Glutamatergic neuron (in vitro differentiated cells): ENCODE measurements at places on chromosomes 5 and 9.

DNA sequence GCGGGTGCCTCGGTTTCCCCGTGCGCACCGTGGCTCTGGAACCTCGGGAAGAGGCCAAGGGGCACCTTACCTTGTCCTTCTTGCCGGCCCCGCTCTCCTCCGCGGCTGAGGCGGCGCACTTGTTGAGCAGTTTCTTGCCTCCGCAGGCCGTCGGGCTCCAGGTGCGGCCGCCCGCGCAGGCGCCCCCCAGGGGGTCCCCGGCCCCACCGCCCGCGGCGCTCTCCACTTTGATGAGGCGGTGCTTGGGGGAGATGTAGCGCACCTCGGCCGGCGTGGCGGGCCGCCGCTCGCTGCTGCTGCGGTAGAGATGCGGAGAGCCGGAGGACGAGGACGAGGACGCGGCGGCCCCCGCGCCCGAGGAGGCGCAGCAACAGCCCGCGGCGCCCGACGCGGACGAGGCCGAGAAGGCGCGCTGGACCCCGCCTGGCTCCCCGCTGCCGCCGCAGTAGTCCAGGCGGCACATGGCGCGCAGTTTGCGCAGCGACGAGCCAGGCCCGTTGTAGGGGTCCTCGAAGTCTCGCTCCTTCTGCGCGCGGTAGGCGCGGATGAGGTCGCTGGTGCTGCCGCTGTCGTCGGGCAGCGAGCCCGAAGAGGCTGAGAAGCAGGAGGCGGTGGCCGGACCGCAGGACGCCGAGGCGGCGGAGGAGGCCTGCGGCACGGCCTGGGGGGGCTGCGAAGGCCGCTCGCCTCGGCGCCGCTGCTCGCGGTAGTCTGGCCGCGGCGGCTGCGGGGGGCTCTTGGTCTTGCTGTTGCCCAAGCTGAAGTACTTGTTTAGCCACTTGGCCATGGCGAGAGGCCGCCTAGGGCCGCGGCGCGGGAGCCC lies 957 bp downstream of the SHB start:
- DNase-seq = peak; percentile 50

- no peak for DNase-seq
Observed at GRCh38 chr5:135359374-135360165, 39.5 kb downstream of the MACROH2A1 start.

DNA sequence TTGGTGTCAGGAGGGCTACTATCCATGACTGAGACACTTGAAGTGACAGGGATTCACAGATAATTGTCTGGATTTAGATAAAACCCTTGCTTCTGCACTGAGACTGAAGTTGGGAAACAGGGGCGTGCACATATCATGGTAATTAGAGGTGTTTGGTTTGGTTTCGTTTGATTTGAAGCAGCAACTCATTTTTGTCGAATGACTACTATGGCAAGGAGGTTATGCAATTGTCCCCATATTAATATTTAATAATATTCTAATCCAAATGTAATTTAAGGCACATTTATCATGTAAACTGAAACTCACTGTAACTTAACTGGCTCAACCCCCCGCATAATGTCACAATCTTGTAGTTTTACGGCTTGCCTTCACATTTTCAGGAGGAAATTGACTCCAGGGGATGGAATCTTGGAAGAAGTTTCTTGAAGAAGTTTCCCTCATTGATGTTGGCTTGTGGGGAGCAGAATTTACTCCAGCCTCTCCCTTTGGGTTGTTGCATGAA lies 12.5 kb downstream of the ZNF366 start:
- DNase-seq = no peak

DNA sequence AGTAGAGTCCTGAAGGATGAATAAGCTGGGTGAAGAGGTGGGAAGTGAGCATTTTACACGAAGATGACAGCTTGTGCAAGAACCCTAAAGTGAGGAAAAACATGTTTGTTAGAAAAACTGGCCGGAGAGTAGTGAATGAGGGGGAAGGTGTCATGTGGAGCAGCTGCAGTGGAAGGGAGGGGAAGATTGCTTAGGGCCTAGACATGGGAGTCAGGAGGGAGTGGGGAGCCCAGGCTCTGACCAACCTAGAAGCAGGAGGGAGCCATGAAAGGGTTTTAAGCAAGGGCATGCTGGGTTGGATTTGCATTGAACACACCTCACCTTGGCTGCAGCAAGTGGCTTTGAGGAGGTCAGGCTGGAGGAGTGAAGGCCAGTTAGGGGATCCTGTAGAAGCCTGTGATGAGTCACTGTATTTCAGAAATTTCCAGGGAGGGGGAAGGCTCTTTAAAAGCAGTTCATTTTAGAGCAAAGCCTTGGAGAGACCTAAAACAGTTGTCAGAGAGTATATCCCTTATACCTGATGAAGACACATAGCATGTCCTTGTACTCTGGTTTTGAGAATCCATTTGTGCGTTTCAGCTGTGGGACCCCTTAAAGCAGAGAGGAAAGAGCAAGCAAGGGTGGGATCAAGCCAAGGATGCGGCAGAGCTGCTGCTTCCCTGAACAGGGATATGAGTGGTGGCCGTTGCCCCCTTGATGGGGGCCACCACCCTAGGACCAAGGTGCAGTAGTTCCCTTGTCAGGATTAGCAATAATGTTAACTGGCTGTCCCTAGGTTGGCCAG lies 45.4 kb downstream of the ANGPTL2 start:
- DNase-seq = no peak

- no peak for DNase-seq
Observed at GRCh38 chr9:121272401-121272948, 4.5 kb downstream of the GSN start.

- DNase-seq = no peak
Observed at GRCh38 chr9:90147426-90147825, 495.2 kb downstream of the DIRAS2 start.

- DNase-seq = no peak
Observed at GRCh38 chr5:88666761-88667495, 216.1 kb downstream of the MEF2C start.

- DNase-seq = no peak
Observed at GRCh38 chr9:111815285-111816070, 20.7 kb upstream of the SHOC1 start.

GRCh38 chr5:916441-917293 lies 24.0 kb downstream of the TRIP13 start:
- no peak for DNase-seq

GRCh38 chr9:72276429-72276828 lies 88.6 kb downstream of the ZFAND5 start:
- DNase-seq = no peak

- no peak for DNase-seq
Observed at GRCh38 chr5:31047621-31048020, 145.9 kb upstream of the CDH6 start.

DNA sequence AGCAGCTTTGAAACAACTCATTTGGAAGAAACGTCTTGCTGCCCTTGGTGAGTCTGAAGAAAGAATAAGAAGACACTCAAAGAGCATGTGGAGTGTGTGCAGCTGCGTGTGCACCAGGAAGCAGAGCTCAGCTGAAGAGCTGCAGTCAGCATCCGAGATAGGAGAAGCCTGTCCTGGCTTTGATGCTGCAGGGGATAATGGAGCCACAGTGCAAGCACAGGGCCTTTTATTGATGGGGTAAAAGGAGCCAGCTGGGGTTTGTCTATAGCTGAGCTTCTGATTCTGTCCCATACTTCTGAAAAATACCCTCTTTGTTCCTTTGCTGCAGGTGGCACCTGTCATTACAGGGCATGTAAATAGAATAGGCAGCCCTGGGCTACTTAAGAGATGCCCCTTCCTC lies 375.7 kb upstream of the ZNF462 start:
- DNase-seq = no peak

GRCh38 chr9:104743376-104743985 lies 4.0 kb upstream of the NIPSNAP3A start:
- no peak for DNase-seq

- DNase-seq = no peak
Observed at GRCh38 chr5:112551419-112552032, 132.4 kb upstream of the EPB41L4A start.

- DNase-seq = no peak
Observed at GRCh38 chr9:131140550-131140949, 15.2 kb downstream of the NUP214 start.

- DNase-seq = no peak
Observed at GRCh38 chr5:3943859-3944258, 348.2 kb downstream of the IRX1 start.

DNA sequence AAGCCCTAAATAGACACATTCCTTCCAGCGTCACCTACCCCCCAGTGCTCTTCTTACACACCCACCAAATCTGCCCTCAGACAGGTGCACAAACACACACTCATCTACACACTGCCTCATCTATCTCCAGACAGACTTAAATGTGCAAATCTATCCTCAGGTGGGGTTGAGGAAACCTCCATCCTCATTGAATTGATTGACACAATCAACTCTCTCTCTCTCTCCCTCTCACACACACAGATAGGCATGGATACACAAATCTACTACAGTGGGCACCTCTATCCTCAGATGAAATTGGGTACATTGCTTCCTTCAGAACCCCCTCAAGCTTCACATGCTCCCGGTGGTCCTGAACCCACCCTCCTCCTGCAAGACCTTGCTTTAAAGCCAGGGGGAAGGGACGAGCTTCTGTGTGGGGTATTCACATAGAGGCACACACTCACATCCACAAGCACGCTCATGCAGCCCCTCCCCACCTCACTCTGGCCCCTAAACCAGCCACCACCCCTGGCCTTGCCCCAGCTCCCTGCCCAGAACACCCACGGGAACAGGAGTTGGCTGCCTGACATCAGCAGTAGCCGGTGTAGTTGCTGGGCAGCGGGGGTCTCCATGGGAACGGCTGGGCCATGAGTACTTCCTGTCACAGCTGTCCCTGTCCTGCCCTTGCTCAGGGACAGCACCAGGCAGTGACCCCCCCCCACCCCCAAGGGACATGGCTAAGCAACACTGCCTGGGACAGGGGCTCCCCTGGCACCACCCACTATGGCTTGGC lies 22.8 kb downstream of the PCDH1 start:
- peak; percentile 59 for DNase-seq

- DNase-seq = no peak
Observed at GRCh38 chr9:92722386-92723298, 42.0 kb downstream of the BICD2 start.

- no peak for DNase-seq
Observed at GRCh38 chr9:127578627-127578951, 33.5 kb upstream of the STXBP1 start.

DNA sequence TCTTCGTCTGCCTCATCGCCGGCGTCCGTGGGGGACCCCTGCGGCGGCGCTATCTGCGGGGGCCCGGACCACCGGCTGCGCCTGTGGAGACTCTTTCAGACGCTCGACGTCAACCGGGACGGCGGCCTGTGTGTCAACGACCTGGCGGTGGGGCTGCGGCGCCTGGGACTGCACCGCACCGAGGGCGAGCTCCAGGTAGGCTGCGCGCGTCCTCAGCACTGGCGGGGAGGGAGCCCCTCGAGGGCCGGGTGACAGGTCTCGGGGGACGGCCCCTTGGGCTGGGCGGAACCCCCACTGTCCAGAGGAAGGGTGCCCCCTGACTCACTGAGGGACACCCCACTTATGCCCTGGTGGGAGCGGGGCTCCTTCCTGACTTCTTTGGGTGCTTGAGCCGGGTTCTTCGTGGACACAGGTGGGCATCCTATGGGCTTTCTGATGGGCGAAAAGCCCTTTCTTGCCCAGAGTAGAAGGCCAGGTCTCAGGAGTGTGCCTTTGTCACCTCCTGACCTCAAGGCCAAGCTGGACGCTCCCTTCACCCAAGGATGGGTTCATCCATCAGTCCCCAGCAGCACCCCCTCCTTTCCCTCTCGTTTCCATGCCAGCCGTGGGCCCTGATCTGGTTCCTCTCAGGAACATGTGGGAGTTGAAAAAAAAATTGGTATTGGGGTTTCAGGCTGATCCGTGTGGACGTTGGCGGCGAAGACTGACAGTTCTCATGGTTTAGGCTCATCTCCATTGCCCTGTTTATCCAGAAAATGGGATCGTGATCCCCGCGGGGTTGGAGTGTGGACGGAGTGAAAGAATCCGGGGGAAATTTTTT lies 564 bp downstream of the SLC25A25 start:
- no peak for DNase-seq

GRCh38 chr5:51033215-51033614 lies 350.0 kb upstream of the ISL1 start:
- DNase-seq = no peak

DNA sequence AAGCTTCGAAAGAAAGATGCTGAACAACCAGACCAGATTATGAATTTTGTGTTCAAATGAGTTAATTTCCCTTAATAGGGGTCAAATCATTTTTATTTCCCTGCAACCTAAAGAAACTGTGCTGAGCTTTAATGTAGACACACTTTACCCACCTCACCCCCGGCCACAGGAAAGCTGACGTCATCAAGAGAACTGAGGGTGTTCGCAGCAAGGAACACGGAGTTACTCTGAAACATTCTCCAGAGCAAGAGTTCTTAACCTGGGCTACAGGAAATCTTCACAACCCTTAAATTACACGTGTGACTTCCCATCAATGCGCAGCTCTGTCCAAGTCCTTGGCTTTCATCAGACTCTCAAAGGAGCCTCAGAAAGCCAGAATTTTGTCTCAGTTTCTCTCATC lies 116.3 kb downstream of the COL23A1 start:
- DNase-seq = no peak

- DNase-seq = no peak
Observed at GRCh38 chr5:99386406-99387077, 457.7 kb upstream of the CHD1 start.

DNA sequence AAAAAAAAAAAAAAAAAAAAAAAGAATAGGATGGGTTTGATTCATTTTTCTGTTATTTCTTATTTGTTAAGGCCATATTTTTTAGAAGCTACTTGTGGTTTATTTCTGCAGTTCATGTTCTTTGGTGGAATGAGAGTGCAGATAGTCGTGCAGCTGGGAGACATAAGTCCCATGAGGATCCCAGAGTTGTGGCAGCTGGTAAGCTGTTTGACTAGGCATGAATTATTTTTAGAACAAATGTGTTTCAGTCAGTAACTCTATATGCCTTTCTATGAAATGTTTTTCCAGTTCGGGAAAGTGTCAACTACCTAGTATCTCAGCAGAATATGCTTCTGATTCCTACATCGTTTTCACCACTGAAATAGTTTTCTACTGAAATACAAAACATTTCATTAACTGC lies 5.0 kb upstream of the NIPSNAP3B start:
- no peak for DNase-seq

DNA sequence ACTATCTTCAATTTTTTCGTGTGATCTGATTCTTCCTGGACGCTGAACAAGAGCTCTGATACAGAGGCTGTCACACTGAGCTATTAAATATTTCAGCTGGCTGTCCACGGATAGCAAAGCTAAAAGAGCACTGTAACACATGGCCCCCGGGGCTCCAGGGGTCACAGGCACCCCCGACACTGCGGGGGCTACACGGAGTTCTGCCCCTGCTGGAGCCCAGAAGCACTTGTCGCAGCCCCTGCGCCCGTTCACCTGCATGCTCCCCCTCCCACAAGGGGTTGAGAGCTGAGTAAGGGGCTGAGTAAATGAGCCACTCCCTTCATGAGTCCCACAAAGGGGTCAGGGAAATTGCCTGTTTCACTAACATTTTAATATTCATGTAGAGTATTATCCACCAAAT lies 316.3 kb downstream of the TMEM167A start:
- no peak for DNase-seq
